Hair follicular keratinocyte (primary cell): ENCODE measurements at places on chromosomes 12 and 14. TPM values are rescaled to one million over a fixed set of nuclear protein-coding genes. Genes with fewer than 3 reads are reported as not detected.

ATXN3 gene
- 14.6 and 37.3 TPM in 2 replicates for total RNA-seq

GPN3 gene
- total RNA-seq: 23.3 and 31.0 TPM in 2 replicates

SAMD4A gene
- total RNA-seq: 10.6 TPM in 2 replicates

KRT7 gene
- total RNA-seq: 131 and 353 TPM in 2 replicates

MMP14 gene
- total RNA-seq: 365 and 745 TPM in 2 replicates

MMAB gene
- 77.7 and 78.1 TPM in 2 replicates for total RNA-seq

SERPINA1 gene
- total RNA-seq: 2.8 and 18.9 TPM in 2 replicates

TMEM63C gene
- 0.08 and 1.9 TPM in 2 replicates for total RNA-seq

OTOGL gene
- 0.11 TPM in 1 of 2 replicates, not detected in the other for total RNA-seq

RNASE1 gene
- not detected in 2 replicates for total RNA-seq

CPNE6 gene
- total RNA-seq: not detected in 2 replicates

GLI1 gene
- 0.57 and 3.4 TPM in 2 replicates for total RNA-seq

REM2 gene
- 0.04 and 0.39 TPM in 2 replicates for total RNA-seq

CCDC197 gene
- total RNA-seq: not detected in 2 replicates

EGLN3 gene
- 1.7 and 1.8 TPM in 2 replicates for total RNA-seq

SMIM41 gene
- total RNA-seq: not detected in 2 replicates

PALS1 gene
- total RNA-seq: 10.3 and 11.9 TPM in 2 replicates

MORN3 gene
- 1.6 TPM in 1 of 2 replicates, not detected in the other for total RNA-seq

ARHGAP9 gene
- total RNA-seq: not detected in 2 replicates

ACOT4 gene
- total RNA-seq: 1.3 and 1.6 TPM in 2 replicates

KLHL33 gene
- total RNA-seq: not detected in 2 replicates

WASHC4 gene
- total RNA-seq: 19.0 and 25.5 TPM in 2 replicates

NFATC4 gene
- total RNA-seq: 2.9 and 7.1 TPM in 2 replicates

RHOJ gene
- total RNA-seq: not detected in 2 replicates

ABCC9 gene
- 0.42 TPM in 1 of 2 replicates, not detected in the other for total RNA-seq

LHX5 gene
- 0.15 and 1.2 TPM in 2 replicates for total RNA-seq

SOAT2 gene
- not detected in 2 replicates for total RNA-seq

LMO3 gene
- total RNA-seq: 0.04 TPM in 1 of 2 replicates, not detected in the other

TPCN1 gene
- 23.4 and 44.7 TPM in 2 replicates for total RNA-seq

AJUBA gene
- total RNA-seq: 144 and 157 TPM in 2 replicates

DNAH10 gene
- total RNA-seq: 0.08 and 0.55 TPM in 2 replicates

THTPA gene
- total RNA-seq: 2.7 and 4.8 TPM in 2 replicates

PPHLN1 gene
- 59.9 and 70.1 TPM in 2 replicates for total RNA-seq

RACGAP1 gene
- 31.0 and 79.8 TPM in 2 replicates for total RNA-seq

SMOC1 gene
- total RNA-seq: 11.6 and 15.4 TPM in 2 replicates

TSPAN9 gene
- total RNA-seq: 12.5 and 13.0 TPM in 2 replicates

HOXC13 gene
- 5.5 and 6.0 TPM in 2 replicates for total RNA-seq

ERH gene
- total RNA-seq: 67.9 and 115 TPM in 2 replicates

UTP20 gene
- total RNA-seq: 10.7 and 14.5 TPM in 2 replicates

PKP2 gene
- 37.1 and 39.8 TPM in 2 replicates for total RNA-seq

AMN gene
- 0.15 and 0.70 TPM in 2 replicates for total RNA-seq

MFAP5 gene
- total RNA-seq: 3.8 and 24.0 TPM in 2 replicates

C1S gene
- total RNA-seq: 1.9 and 6.0 TPM in 2 replicates

PTPN6 gene
- 20.9 and 24.3 TPM in 2 replicates for total RNA-seq

TRPV4 gene
- total RNA-seq: 0.87 and 1.6 TPM in 2 replicates

AKAP5 gene
- under 0.01 TPM in 1 of 2 replicates, not detected in the other for total RNA-seq

DPF3 gene
- total RNA-seq: 0.16 TPM in 1 of 2 replicates, not detected in the other

BATF gene
- not detected in 2 replicates for total RNA-seq

DGKA gene
- total RNA-seq: 157 and 232 TPM in 2 replicates

GPR84 gene
- total RNA-seq: 0.23 TPM in 1 of 2 replicates, not detected in the other

FSCB gene
- total RNA-seq: not detected in 2 replicates

EXOC3L4 gene
- not detected in 2 replicates for total RNA-seq

B4GALNT1 gene
- total RNA-seq: 0.34 and 1.2 TPM in 2 replicates

C12orf54 gene
- 2.5 and 3.7 TPM in 2 replicates for total RNA-seq

ESPL1 gene
- total RNA-seq: 7.3 and 15.2 TPM in 2 replicates

SLC5A8 gene
- total RNA-seq: 0.08 TPM in 1 of 2 replicates, not detected in the other

LUM gene
- 0.55 and 7.5 TPM in 2 replicates for total RNA-seq
